ENCODE measurements at places on chromosomes 4 and X.

GRCh38 chr4:8073206-8073863 is 85.3 kb downstream of the ABLIM2 start:
- DNase-seq = no peak

- no peak for DNase-seq
Observed at GRCh38 chr4:90842960-90843359, 715.8 kb downstream of the CCSER1 start.

DNA sequence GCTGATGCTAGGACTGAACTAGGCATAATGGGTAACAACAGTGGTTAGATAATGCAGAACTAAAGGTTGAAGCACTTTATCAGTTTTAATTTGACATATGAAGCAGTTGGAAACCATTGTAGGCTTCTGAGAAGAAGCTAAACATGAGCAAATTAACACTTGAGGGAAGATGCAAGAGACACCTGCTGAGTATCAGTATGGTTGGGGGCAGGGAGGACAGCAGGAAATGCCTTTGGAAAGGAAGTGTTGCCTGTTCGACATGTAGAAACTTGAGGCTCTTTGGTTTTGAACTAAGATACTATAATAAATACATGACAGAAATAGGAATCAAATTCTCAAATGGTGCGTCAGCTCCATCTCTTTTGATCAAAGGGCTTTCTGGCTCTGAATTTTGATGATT is 115.6 kb downstream of the FHIP1A start:
- no peak for DNase-seq

DNA sequence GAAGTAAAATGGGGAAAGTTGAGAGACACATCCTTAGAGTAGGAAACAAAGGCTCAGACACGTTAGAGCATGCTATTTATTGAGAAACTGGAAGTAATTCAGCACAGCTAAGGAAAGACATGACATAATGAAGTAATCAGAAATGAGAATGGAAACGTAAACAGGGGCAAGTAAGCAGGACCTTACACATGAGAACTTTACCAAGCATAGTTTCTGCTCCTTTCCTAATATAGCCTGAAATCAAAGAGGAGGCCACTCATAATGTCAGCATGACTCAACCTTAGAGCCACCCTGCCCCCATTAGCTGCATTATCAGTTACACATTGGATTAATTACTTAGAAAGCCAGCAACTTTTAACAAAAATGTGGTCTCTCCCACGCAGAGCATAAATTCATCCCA is 558.3 kb upstream of the GRIA3 start:
- DNase-seq = no peak

DNA sequence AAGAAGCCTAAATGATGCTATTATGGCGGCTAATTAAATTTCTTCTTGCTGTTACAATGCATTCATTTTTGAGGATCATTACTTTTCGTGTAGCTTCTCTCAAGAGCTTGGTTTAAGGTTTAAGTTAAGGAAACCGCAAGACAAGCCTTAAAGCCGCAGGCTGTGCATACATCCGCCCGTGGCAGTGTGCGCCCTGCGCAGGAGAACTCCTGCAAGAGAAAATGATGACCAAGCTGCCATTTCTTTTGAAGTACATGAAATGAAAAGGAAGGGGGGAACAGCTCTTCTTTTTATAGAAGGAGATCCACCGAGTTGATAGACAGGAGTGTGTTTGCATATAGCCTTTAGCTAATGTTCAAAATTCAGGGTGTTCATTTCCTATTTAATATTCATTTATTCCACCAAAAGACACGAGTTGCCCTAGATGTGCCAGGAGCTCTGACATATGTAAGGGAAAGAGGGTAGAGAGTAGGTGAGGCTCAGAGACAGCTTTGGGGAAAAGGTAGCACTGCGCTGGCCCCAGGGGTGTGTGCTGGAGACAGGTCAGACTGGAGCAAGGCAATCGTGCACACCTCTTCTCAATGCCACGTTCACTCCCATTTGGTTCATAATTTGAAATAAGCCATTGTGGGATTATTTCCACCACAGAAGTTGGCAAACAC is 112.1 kb upstream of the LDB2 start:
- DNase-seq = no peak

DNA sequence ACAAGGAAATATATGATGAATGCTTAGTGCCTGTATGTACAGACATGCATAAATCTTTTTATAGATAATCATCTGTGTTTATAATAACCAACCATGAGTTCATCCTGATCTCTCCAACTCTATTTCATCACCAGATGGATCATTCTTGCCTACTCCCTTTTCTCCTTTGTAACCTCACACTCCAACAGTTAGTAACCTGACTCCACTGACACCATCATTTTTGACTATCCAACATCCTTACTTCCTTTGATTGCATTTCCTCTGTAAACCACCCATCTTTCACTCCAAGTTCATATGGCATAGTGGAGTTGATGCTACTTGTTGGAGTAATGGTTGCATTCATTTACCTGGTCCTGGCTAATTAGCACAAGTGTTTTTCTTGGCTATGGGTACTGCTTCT is 170.6 kb downstream of the ZNF330 start:
- no peak for DNase-seq

GRCh38 chr4:10047967-10048366 is 26.7 kb upstream of the SLC2A9 start:
- DNase-seq = no peak

DNA sequence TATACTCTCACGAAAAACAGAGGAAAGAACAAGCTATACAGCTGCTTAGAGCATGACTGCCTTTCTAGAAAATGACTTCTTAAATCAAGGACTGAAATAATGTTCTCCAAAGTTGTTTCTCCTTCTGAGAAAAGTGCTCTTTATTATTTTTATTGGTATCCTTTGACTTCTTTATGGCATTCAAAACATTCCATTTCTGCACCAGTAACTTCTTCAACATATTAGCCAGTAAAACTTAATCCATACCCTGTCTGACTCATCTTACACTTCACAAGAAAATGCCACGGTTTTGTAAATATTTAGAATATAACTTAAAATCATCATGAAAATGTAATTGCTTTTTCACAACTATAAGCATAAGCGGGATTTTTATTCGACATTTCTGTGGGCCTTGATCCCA is 180.4 kb downstream of the NR3C2 start:
- DNase-seq = no peak

- no peak for DNase-seq
Observed at GRCh38 chrX:136159611-136160025, 12.3 kb downstream of the FHL1 start.

DNA sequence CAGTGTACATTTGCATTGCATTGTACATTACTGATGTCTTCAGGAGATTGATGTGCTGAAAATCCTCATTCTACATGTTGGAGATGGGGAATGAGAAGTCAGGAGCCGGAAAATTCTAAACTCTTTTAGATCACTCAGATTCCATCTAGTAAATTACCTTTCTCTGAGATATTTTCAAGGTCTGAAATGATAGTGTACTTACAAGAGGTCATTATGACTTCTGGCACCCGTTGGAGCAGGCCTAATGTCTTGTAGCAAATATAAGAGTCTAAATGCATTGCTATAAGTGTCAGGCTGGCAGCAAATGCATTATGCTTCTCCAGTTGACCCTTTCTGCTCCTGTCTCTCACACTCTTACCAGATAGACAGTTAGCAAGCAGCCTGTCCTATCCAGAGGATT is 692.8 kb downstream of the GRID2 start:
- no peak for DNase-seq

GRCh38 chr4:98967786-98968329 is 27.7 kb upstream of the METAP1 start:
- no peak for DNase-seq

DNA sequence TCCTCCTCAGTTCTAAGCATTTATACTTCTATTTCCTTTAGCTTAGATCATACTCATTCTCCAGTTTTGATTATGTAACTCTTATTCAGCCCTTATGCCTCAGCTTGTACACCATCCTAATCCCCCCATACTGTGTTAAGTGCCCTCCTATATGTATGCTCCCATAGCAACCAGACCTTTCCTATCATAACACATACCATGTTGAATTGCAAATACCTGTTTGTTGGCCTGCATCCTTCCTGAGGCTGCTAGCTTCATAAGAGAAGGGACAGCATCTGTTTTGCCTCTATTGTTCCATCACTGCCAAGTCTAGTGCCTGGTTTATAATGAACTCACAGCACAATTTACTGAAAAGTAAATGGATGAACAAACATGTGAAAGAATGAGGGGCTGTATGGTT is 443.7 kb downstream of the CENPC start:
- DNase-seq = no peak

DNA sequence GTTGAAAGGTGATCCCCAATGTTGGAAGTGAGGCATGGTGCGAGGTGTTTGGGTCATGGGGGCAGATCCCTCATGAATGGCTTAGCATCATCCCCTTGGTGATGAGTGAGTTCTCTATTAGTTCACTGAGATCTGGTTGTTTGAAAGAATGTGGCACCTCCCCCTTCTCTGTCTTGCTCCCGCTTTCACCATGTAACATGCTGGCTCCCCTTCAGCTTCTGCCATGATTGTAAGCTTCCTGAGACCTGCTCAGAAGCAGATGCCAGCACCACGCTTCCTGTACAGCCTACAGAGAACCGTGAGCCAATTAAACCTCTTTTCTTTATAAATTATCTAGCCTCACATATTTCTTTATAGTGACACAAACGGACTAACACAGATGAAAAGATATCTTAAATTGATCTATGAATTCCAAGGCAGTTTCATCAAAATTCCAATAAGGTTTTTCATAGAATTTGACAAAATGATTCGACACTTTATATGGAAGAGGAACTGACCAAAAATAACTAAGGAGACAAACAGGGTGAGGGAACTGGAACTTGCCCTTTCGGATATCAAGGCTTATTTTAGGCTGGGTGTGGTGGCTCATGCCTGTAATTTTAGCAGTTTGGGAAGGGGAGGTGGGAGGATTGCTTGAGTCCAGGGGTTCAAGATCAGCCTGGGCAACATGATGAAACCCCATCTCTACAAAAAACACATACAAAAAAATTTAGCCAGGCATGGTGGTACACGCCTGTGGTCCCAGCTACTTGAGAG is 56.9 kb upstream of the OGT start:
- DNase-seq = no peak

GRCh38 chr4:25532591-25532990 is 123.1 kb upstream of the SLC34A2 start:
- DNase-seq = no peak

DNA sequence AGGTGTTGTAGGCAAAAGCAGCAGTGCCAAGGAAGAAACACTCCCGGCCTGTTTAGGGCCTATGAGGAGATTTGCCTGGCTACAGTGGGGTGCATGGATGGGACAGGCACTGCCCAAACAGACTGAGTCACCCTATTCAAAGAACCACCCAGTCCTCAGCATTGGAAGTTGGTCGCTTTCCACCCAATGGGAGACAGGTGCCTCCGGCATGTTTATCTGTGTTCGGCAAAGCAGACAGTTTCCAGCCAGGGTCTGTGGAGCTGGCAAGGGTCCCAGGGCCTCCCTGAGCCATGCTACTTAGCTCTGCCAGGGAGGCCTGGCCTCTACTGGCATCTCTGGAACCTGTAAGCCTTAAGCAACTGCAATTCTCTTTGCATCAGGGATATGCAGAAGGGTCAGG is 165.1 kb upstream of the ATP6AP2 start:
- DNase-seq = no peak

DNA sequence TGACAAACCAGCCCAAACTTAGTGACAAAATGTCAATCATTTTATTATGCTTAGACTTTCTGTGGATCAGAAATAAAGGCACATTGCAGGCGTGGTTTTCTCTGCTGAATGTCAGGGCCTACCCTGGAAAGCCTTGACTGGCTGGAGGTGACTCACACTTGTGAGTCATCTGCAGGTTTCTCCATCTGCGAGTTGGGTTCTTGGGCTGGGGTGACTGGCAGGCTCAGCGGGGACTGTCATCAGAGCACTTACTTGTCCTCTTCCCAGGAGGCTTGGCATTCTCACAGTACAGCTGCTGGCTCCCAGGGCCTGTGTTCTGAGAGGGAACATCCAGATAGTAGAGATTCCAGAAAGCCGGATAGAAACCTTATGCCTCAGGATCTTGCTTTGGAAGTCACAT is 153.8 kb upstream of the AGA start:
- DNase-seq = no peak

DNA sequence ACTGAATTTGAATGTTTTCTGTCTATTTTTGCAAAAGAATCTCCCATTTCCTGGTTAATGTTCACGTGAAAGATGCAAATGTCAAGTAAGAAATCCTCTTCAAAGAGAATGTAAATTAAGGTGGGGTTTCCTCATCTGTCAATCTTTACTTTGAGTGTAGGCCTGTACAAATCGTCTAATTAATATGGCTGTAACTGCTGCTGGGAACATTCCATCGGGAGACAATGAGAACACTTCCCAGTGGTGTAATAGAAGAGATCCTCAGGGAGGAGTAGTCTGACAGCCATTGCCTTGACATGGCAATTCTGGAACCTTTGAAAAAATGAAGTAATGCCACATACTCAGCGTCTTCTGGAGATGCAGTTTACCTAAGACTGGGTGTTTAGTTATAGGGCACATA is 3.7 kb downstream of the EREG start:
- no peak for DNase-seq

Measured in NCI-H1930 (cell line).